ENCODE measurements at places on chromosomes 6 and 20. TPM values are rescaled to one million over a fixed set of nuclear protein-coding genes. Genes with fewer than 3 reads are reported as not detected.
A peak's percentile ranks its signal among the peaks of the same experiment; 100 is the strongest.

IL17F gene
- not detected for total RNA-seq

NEU1 gene
- total RNA-seq: 47.5 TPM

LRFN2 gene
- 6.3 TPM for total RNA-seq

PEX7 gene
- total RNA-seq: 8.3 TPM

TRAPPC3L gene
- 16.1 TPM for total RNA-seq

DCDC2 gene
- total RNA-seq: 2.4 TPM

CRISP3 gene
- 5.4 TPM for total RNA-seq

ARHGAP40 gene
- not detected for total RNA-seq

MLN gene
- 0.39 TPM for total RNA-seq

ENPP4 gene
- total RNA-seq: 34.8 TPM

FHL5 gene
- total RNA-seq: 6.5 TPM

MLIP gene
- 28.6 TPM for total RNA-seq

CST8 gene
- not detected for total RNA-seq

GRCh38 chr6:115554060-115554459 lies 506.6 kb downstream of the FRK start:
- no peak for DNase-seq

DNA sequence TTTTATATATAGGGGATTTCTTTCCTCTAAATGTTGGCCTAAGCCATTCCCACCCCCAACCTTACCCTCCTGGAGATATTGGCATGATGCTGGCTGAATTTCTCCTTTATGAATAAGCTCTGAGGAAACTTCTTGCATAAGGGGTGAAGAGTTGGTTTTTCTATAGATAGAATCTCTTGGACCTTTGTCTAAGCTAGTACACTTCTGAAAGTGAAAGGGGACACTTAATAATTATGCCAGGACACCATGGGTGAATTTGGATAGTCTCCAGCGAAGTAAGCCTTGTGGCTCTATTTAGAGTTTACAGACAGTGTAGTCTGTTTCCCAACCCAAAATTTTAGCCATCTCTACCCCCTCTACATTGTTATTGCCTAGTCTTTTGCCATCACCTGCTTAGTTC lies 27.1 kb upstream of the FABP7 start:
- DNase-seq: no peak

DNA sequence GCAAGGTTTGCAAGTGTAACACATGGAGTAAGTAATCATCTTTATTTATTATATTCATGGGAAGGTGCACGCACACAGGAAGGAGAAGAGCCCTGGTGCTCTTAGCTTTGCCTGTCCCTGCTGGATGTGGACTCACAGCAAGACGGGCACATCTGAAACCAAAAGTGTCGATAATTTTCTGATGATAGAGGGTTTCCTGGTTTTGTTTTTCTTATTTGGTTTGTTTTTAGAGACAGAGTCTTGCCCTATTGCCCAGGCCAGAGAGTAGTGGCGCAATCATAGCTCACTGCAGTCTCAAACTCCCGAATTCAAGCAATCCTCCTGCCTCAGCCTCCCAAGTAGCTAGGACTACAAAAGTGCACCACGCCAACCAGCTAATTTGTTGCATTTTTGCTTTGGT lies 7.8 kb upstream of the KHDC1L start:
- DNase-seq: no peak

- no peak for DNase-seq
Observed at GRCh38 chr6:110265273-110265672, 85.0 kb downstream of the CDC40 start.

DNA sequence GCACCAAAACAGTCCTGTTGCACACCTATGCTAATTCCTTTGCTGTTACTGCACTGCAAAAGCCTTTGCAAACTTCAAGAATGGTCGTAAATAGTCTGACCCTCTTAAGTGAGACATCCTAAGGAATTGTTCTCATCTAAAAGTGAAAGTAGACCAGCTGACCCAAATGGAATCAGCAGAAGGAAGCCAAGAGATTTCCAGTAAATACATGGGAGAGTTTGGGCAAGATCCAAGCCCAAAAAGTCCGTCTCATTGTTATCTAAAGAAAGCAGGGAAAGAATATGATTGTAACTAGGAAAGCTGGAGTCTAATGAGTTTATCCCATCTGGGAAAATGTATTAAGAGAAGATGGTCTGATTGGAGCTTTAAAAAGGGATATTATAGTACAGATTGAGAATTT lies 43.0 kb upstream of the HIVEP1 start:
- peak; percentile 16 for DNase-seq

DNA sequence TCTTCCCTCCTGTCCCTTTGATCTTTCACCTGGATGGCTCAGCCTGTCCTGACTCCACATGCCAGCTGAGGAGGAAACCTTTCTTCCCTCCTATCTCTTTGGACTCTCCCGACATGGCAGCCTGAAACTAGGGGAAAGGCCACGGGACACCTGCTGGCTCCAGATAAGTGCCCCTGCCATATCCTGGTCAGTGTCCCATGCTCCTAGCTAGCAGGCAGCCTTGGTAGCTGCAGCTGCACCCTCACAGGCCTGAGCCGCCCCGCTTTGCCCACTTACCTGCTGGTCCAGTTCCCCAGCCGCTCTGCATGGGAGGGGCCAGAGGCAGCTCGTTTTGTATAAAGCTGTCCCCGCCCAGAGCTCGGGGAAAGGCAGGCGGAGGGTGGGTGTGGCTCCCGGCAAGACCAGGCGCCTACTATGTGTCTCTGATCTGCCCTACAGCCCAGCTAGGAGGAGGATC lies 7.4 kb upstream of the SLC52A3 start:
- DNase-seq: no peak

- DNase-seq: no peak
Observed at GRCh38 chr6:33317419-33317668, 200 bp downstream of the ZBTB22 start.

DNA sequence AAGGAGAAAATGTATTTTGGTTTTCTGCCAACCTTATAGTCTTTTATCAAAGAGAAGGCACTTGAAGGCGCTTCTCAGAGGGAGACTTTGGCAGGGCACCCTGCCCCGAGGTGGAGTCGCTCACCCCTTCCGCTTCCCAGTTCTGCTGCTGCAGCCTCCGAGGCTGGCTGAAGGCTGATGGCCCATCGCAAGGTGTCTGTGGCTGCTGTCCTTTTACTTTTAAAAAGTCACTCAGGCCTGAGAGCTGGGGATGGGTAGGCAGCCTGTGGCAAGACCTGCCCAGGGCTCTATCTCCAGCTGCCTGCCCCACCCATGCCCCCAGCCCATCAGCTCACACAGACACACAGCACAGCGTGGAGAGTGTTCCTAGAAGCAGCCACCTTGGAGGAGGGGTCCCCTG lies 206.6 kb upstream of the CST7 start:
- no peak for DNase-seq

DNA sequence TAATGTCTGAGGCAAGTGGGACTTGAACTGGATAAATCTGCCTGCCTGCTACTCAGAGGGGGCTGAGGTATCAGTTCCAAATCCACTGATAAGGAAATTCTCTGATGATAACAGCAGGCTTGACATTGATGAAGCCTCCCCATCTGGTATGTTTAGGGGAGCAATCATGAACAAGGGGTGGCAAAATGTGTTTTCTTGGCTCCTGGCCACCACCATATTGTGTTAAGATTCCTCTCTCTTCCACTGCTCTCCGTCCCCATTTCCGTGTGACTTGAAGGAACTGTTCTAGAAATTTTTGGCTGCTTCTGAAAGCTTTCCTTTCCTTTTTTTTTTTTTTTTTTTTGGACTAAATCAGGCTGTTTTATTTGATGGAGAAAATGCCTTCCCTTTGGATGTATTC lies 335.3 kb upstream of the NRSN1 start:
- peak; percentile 87 for DNase-seq

- peak; percentile 44 for DNase-seq
Observed at GRCh38 chr6:1903780-1904465, 294.2 kb downstream of the FOXC1 start.

GRCh38 chr20:8812817-8813216 lies 256.1 kb upstream of the PLCB4 start:
- DNase-seq: peak; percentile 17

DNA sequence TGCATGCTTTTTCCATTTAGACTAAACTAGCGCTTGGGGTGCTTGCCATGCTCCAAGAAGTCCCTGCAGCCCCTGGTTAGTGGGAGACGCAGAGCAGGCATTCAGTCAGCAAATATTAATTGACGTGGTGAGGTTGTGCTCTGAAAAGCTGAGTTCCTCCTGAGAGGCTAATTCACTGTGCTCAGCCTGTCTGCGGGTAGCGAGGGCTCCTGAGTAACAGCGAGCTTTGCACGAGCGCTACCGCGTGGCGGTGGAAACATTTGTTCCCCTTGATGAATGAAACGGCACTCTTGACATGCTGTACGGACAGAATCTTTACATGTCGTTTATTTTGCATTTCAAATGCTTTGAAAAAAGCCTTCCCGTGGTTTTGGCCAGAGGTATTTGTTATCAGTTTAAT lies 170.6 kb upstream of the AGPAT4 start:
- peak; percentile 66 for DNase-seq

DNA sequence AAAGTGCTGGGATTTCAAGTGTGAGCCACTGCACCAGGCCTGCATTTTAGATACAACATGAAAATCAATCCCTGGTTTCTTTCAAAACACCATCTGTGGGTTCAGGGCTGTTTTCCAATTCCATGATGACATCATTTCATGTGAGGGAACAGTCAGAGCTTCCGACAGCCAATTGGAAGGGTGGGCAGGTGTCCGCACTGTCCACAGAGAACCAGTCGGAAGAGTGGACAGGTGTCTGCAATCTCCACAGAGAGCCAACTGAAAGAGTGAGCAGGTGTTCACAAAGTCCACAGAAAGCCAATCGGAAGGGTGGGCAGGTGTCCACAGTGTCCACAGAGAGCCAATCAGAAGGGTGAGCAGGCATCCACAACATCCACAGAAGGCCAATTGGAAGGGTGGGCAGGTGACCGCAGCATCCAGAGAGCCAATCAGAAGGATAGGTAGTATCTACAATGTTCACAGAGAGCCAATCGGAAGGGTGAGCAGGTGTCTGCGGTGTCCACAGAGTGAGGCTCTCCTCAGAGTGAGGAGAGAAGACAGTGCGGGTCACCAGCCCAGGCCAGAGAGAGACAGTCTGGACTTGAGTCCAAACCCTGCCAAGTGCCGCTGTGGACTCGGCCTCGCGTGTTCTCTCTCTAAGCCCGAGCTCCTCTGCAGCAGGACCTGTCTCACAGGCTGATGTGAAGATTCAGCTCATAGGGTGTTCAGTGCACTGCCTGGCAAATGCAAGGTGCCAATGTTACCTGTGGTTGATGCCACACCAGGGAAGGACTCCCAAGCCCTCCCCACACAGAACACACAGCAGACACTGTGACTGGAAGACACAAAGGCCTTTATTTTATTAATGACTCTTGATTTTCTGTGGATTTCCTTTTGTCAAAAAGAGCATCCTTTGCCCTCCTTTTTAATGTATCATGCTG lies 57.3 kb downstream of the DLL1 start:
- no peak for DNase-seq

- DNase-seq: no peak
Observed at GRCh38 chr6:139744891-139745290, 370.4 kb upstream of the CITED2 start.

DNA sequence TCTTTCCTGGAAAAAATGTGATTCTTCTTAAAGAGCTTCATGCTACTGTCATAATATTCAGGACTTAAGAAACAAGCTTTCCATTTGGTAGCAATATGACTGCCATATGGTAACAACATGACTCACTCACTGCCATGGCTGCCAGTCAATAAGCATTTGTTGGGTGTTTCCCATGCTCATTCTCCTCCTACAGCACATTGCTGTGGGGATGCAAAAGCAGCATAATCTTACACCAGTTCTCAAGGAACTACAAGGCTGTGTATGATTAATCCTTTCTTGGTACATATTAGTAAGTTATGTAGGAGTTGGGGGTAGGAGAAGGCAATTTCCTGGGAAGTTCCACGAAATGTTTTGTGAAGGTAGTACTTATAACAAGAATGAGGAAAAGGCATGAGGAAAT lies 76.7 kb downstream of the CEP162 start:
- no peak for DNase-seq

DNA sequence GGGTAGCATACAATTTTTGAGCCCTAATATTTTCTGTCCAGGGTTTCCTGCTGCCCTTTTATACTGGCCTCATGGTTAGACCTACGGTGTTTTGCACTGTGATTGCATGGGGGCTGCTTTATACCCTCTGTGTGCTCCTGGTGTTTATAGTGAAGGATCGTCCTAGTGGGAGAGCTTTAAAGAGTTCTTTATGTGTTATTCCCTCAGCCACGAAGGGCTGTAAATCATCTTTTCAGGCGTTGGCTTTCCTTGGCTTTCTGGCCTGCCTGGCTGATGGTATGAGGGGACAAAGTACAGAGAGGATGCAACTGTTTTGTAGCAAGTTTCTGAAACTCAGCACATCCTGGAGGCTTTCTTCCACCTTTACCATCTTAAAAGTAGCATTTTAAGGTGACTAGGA lies 464.3 kb downstream of the EPM2A start:
- DNase-seq: no peak

- DNase-seq: no peak
Observed at GRCh38 chr6:90859056-90859455, 272.2 kb upstream of the MAP3K7 start.

- no peak for DNase-seq
Observed at GRCh38 chr6:52286798-52287432, 2.4 kb upstream of the MCM3 start.

DNA sequence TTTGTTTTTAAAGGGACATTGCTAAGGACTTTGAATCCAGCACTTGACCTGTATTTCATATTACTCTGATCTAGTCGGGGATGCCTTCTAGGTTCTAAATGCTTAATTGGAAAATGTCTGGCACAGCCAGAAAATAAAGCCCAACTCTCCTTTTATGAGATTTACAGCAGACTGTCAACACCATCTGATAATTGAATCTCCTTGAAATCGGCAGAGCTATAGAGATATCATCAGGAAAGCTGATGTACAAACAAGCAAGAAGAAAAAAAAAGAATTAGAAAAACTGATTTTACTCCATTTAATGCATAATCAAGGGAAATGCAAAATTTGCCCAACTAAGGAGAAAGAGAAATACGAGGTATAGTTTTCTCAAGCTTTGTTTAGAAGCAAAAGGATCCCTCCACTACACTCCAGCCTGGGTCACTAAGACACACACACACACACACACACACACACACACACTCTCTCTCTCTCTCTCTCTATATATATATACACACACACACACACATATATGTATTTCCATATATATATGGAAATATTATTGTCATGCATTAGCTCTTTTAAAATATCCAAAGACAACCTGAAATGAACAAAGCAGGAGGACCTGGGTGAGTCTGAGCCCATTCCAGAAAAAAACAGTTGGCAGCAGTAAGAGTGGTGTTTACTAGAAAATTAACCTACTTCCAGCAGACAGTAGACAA lies 9.5 kb upstream of the FOXC1 start:
- no peak for DNase-seq

GRCh38 chr6:165616116-165616515 lies 46.9 kb downstream of the PDE10A start:
- no peak for DNase-seq

DNA sequence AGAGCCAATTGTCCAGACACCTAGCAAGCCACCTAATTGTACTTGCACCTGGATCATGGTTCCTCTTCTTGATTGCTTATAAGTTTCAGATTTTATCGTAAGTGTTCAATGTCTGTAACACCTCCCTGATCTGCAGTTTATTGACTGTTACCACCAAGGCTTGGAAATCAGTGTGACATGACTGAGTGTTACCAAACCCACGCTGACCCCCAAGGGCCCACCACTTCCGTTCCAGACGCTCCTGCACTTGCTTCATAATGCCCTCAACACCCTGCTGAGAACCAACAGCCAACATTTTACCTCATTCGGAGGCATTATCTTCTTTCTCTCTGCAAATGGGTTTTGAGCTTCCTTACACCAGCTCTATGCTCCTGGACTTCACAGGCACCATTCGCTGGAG lies 6.3 kb downstream of the CCR6 start:
- no peak for DNase-seq

- no peak for DNase-seq
Observed at GRCh38 chr6:147029923-147030322, 174.3 kb upstream of the STXBP5 start.
